Activated CD8-positive, alpha-beta memory T cell treated with anti-CD3 and anti-CD28 coated beads for 1 hour (primary cell): ENCODE measurements at places on chromosomes 13 and 19.

GRCh38 chr13:42970824-42971690, 21.0 kb downstream of the EPSTI1 start:
- DNase-seq: no peak

GRCh38 chr19:58585442-58586132, 12.5 kb upstream of the MZF1 start:
- no peak for DNase-seq

GRCh38 chr19:30743011-30743410, 370.8 kb downstream of the ZNF536 start:
- DNase-seq: no peak

DNA sequence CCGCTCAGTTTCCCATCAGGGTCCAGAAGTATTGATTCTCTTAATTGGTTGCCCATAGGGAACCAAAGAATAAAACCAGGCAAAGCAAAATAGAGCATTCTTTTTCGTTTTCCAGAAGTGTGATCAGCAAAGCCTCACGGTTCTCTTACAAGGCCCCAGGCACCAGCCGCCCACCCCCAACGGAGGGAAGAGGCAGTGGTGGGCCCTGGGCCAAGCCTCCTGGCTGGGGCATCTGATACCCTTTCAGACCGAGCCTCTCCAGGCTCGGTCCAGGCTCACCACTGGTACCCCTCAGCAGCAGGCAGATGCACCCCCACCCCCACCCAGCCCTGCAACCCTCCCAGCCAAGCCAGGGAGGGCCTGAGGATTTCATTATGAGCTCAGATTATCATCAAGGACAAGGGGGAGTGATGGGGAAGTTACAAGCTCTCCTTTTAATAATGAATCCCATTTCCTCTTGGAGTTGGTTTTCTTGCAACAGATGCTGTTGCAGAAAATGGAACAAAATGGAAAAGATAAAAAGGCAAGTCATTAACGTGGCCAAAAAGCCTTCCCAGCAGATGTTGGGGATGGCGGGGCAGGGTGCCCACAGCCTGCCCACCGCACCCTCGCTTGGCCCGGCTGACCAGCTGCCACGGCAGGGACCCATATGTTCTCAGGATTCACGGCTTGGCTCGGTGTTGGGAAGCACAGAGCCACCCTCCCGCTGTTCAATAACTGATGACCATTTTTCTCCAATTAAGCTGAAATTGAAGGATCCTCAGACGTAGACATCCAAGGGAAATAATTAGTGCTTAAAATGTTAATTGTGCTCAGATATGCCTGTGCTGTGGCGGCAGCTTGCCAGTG, 45.9 kb upstream of the KCTD15 start:
- no peak for DNase-seq

- no peak for DNase-seq
Measured at GRCh38 chr19:16077984-16078758, 1.9 kb downstream of the TPM4 start.

DNA sequence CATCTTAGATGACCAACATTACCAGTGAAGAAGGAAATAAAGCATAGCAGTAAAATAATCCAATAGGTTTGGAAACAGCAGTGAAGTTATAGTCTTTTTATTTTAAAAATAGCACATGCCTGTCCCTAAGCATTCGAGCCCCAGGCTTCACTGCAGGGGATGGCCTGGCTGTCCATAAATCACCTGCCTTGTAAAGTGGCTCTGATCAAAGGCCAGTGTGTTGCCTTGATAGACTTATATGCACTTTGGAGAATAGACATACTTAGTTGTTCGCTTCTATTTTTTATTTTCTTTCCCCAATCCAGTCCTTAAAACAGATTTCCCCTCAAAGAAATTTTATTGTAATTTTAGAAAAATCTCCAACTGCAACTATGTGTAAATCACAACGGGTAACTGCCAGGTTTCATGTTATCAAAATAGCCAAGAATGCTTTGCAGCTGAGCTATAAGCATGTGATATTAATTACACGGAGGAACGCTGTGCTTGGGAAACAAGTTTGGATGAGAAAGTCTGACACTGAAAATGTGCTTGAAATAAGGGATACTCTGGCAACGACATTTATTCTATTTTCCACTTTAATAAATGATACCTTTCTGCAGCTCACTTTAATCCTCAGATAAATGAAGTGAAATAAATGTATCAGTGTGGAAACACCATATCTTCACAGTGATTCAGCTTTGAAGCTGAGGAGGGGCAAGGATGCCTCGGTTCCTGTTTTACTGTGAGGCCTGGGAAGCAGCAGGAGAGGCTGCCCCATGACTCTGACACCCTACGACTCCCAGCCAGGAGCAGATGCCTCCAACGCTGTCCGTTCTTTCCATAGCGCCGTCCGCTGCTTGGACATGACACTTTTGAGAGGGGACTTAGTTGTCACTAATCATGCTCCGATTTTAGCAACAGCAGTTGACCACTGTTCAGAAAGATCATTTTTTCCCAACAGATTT, 5.5 kb upstream of the METTL21C start:
- no peak for DNase-seq

- no peak for DNase-seq
Measured at GRCh38 chr13:29884671-29885430, 34.4 kb upstream of the UBL3 start.

DNA sequence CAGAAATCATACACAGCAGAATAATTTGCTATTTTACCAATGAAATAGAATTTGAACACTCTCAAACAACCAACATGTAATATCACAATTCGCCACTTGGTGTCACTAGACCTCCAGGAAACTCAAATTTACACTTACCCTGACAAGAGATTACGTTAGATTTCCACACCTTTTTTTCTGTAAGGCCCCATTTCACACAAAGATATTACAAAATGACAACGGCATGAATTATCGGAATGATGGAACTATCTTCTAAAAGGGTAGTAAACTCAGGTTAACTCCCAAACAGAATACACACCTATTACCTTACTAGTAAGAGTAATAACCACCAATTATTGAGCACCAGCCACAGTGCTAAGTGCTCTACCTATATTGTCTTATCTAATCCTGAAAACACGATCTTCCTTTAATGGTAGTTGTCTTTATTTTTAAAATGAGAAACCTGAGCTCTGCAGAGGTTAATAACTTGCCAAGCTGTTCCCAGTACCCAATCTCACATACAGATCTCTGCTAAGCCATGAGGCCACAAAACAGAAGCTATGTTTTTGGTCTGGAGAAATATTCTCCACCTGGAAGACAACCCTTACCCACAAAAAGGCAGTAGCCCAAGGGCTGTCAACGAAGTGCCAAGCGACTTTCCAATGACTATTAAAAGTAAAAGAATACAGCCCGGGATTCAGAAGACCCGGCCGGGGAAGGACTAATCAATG, 152.4 kb downstream of the DCLK1 start:
- no peak for DNase-seq

DNA sequence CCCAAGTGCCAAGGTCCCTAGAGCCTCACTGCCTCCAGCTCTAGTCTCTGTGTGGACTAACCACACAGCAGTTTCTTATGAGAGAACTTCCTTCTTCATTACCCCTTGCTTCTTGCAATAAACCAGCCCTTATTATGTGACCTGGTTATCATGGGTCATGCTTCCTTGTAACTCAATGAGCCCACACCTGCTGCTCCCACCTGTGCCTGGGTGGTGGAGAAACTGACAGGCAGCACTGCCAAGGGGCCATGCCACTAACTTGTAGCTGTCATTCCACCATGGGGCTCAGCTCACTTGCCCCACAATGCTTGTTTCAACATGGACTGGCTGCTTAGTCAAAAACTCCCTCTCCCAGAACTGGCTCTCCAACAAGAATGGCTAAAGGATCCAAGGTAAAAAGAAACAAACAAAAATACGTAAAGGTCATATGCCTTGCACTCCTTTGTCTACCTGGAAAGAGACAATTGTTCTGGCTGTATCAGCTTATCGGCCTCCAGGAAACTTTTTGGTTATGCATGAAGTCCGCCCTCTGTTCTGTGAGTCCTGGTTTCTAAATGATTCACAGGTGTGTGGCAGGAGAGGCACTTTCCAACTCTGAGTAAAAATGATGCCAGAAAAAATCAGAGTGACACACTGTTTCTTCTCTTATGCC, 446.4 kb downstream of the COG6 start:
- no peak for DNase-seq

GRCh38 chr19:28514166-28514565, 698.8 kb downstream of the UQCRFS1 start:
- DNase-seq: no peak

- DNase-seq: no peak
Measured at GRCh38 chr19:50818859-50819472, 4.6 kb downstream of the KLK1 start.

DNA sequence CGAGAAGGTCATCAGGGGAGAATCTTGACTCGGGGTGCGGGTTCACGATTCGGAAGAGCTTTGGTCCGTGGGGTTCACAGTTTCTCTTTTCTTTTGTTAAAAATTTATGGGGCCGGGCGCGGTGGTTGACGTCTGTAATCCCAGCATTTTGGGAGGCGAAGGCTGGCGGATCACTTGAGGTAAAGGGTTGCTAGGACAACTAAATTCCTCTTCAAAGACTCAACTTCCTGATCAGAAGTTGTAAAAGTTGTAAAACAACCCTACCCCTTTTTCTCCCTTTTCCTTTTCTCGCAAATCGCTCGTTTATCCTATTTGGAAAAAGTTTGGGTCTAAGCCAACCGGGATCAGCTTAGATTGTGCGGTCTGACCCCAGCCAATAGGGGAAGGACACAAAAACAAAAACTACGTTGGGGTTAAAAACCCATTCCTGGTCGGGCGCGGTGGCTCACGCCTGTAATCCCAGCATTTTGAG, 673 bp downstream of the ZNF486 start:
- DNase-seq: no peak

GRCh38 chr13:81377921-81378320, 1037.0 kb upstream of the SPRY2 start:
- no peak for DNase-seq

DNA sequence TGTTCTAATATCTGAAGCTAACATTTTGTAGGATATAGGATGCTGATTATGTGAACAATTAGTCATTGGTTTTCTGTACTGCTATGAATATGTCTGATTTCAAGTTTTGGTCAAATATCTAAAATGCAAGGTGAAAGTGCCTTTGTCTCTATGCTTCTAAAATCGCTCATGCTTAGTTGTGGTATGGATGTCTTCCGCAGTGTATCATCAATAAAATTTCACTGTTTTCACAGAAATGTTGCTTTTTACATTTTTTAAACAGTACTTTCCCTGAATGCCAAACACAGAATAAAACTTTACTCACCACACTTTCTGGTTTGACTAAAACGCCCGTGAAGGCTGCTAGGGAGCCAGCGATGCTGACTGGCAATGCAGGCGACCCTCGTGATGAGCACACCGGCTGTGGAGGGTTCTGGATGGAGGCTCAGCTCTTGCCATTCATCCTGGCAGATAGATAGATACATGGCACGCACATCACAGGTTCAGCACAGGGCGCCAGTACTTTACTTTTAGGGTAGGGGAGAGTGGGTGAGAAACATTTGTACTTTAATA, 40.1 kb downstream of the SLC7A9 start:
- DNase-seq: no peak

GRCh38 chr19:55179606-55180484, at the start of gene SYT5:
Gene SYT5, minus strand, starts transcription at chr19:55180289. Its CDS starts 1,248 bp downstream, at chr19:55179041.
- DNase-seq: peak; percentile 62

DNA sequence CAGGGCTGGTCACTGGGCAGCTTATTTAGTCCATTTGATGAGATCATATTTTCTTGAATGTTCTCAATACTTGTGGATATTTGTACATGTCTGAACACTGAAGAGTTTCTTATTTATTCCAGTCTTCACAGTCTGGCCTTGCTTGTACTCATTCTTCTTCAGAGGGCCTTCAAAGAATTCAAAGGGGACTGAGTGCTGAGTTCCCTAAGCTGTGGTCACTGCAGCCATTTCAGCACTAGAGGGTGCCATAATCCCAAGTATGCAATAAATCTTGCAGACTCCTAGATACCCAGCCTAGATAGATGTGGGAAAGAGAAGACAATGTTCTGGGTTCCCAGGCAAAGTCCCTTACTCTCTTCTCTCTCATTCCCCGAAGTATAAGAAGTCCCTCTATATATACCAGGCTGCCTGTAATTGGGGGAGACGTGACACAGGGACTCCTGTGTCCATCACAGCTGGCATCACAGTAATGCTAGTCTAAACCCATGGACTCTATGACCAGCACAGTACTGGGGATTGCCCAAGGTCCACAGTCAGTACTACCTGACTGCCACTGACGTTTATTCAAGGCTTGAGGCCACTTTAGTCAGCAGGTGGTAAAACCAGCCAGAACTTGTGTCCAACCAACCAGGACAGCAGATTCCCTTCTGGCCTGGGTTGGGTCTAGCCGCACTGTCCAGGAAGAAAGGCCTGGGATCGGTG, 8.9 kb upstream of the VN1R1 start:
- DNase-seq: no peak

- no peak for DNase-seq
Measured at GRCh38 chr13:32179708-32180107, 135.5 kb downstream of the ZAR1L start.

- no peak for DNase-seq
Measured at GRCh38 chr13:31051999-31052398, 109.7 kb downstream of the HSPH1 start.

- DNase-seq: no peak
Measured at GRCh38 chr13:46340631-46341111, 46.4 kb downstream of the RUBCNL start.

DNA sequence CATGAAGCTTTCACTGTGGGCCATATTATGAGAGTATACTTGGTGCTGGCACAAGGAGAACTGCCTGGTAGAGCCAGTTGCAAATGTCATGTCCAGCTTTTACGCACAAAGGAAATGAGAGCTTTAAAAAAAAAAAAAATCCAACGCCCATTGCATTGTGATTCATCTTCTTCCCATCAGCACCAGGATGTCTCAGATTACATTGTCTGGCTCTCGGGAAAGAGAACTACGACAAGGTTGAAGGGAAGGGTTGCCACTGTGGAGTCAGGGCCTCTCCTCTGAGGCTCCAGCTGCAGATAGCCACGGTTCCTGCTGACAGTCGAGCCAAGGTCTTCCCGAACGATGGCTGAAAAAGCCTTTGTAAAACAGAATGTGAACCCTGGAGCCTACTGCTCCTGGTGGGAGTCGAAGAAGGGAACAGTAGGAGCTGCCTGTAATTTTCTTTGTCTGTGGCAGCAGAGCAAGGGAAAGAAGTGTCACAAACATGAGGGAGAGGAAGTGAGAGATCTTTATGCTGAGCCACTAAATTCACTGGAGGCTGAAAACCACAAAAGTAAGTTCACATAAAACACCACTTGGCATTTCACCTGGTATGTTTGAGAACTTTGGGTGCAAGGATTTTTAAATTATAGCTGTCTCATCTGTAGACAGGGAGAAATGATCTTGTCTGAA, 704.7 kb downstream of the DIAPH3 start:
- no peak for DNase-seq

GRCh38 chr13:39379667-39380655, 223.0 kb downstream of the LHFPL6 start:
- no peak for DNase-seq

GRCh38 chr13:47170971-47171370, 274.1 kb upstream of the HTR2A start:
- no peak for DNase-seq

- no peak for DNase-seq
Measured at GRCh38 chr19:3274942-3275582, 50.6 kb downstream of the CELF5 start.
